Esophagus muscularis mucosa (tissue), 4 donors: ENCODE measurements at places on chromosomes 2 and 18. TPM values are rescaled to one million over a fixed set of nuclear protein-coding genes. Genes with fewer than 3 reads are reported as not detected.

The VWA3B gene
- total RNA-seq = not detected

- DNase-seq = no peak
Measured at GRCh38 chr2:204363513-204363912, 181.8 kb upstream of the PARD3B start.

DNA sequence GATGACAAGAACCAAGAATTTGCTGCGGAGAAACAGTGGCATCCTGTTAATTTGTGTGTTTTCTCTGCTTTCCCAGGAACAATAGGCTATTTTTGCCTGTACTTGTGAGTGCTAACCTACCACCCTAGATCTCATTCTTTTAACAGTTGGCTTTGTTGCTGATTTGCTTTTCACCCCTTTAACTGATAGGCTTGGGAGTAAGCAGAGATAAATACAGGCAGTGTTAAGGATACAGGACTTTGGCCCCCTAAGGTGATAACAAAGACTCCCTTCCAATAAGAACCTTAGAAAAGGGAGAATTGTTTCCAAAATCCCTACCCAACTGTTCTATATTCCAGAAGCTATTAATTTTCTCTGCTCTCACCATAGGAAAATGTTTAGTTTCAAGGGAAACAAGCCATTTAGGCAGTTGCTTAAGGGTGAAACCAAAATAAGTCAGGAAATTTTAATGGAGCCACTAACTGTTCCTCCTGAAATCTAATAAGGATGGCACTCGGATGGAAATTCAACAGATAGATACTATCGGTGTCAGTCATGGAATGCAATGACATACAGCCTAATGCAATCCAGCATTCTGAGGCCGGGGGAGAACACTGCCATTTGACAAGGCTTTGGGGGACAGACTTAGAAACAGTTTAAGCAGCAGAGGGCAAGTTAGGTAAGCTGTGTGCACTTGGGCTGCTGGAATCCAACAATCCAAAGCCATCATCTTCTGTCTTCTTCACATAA is 238.8 kb downstream of the RNF152 start:
- DNase-seq = no peak

The PRSS56 gene
- not detected for total RNA-seq

DNA sequence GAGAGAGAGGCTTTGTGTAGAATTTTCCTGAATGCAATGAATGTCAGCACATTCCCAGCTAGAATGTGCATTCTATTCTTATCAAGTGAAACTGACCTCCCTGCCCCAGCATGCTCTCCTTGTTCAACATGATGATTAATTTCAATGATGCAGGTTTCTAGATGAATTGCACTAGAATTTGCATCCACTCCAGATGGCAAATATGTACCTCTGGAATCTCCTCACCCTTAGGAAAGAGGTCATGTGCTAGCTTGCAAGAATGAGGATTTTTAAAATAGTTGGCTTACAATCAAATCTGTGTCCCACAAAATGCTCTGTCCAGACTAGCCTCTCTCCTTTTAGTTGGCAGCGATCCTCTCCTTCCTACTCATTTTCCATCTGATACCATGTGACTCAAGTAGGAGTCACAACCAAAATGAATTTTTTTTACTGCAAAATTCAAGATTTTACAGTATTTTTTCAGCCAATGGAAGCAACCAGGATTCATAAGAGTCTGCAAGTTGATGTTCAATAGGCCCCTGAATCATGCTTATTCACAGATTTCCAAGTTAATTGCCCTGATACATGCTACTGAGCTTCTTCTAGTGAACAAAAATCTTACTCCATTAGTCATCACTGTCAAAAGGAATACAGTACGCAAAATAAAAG is 21.0 kb upstream of the STAT4 start:
- DNase-seq = no peak

- DNase-seq = no peak
Measured at GRCh38 chr2:138670734-138671133, 109.5 kb downstream of the NXPH2 start.

GRCh38 chr2:177243476-177243875 is 21.1 kb downstream of the NFE2L2 start:
- DNase-seq = no peak

- no peak for DNase-seq
Measured at GRCh38 chr2:97819754-97820153, 106.4 kb downstream of the ZAP70 start.
